ENCODE measurements at places on chromosomes 13 and 19.

DNA sequence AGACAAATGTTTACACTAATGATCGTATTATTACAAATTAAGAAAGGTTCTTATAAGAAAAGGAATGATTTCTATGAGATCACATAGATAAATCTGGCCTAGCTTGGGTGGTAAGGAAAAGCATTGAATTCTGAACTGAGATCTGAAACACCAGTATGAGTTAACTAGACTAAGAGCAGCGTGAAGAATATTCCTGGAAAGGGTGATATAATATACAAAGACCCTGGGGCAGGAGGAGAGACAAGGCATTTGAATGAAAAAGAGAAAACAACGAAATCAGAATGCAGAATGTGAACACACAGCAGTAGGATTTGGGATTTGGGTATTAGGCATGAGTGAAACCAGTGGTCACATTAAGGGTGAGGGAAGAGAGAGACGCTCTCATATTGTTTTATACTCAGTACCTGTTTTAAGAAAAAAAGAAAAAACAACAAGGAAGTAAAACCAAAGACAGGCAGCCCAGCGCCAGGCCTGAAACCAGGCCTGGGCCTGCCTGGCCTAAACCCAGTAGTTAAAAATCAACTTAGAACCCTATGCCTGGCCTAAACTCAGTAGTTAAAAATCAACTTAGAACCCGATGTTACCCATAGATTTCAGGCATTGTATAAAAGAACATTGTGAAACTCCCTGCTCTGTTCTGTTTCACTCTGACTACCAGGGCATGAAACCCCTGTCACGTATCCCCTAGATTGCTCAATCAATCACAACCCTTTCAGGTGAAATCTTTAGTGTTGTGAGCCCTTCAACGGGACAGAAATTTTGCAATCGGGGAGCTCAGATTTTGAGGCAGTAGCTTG, 287.1 kb downstream of the ITGBL1 start:
- no peak for DNase-seq

DNA sequence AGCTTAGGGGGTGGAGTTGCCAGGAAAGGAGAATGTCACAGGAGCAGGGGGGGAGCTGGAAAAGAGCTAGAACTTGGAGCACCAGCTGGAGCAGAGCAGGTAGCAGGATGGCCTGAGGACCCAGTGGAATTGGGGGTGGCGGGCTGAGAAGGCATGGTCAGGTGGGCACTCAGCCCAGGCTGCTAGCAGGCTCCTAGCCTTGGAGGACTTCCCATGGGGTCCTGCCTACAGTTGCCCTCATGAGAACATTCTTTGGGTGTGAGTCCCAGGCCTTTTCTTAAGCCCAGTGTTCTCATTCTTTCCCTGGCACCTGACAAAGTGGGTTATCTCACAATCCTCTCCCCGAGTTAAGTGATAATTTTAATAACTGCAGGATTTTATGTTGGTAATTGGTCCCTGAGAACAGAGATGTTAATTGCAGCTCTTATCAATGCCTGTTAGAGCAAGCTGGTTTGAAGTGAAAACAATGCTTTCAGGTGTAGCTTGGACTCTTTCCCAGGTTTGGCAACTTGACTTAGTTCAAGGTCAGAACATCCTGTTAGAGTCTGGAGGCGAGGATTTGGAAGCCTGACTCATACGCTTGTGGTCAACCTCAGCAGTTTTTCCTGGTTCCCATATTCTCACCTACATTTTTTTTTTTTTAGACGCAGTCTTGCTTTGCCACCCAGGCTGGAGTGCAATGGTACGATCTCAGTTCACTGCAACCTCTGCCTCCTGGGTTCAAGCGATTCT, 18.1 kb upstream of the OLFM4 start:
- DNase-seq, result no peak

- no peak for DNase-seq
These were observed 53.5 kb upstream of the TSC22D1 start for GRCh38 chr13:44629465-44630183.

DNA sequence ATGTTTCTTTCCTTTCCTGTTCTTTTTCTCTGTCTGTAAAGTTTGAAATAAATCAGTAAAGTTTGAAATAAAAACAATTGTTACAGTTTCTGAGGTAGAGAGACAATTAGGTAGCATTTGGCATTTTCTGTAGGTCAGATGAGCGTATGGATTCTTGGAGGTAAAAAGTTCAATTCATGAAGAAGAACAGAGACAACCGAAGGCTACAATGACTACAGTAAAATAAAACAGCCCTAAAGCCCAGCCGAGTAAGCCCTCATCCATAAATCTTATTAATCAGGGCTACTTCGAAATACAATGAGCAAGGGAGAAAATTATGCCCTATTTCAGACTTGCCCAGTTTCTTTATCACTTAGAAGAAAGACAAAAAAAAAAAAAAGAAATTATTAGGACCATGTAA, 941.9 kb upstream of the SLC10A2 start:
- no peak for DNase-seq

DNA sequence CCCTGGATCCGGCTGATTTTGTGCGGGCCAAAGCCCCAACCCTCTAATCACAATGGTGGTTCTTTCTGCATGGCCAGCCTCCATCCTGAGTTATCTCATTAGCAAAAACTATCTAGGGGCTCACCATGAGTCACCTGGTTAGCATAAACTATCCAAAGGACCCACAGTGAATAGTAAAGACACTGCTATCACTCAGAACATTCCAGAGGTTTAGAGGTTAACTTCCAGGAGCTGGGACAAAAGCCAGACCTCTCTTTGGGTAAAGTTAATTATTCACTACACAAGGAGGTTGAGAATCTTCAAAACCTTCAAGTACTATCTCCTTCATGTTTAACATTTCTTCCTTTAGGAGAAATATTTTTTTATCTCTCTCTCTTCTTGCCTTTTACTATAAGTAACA, 18.8 kb upstream of the PPP5C start:
- DNase-seq, result no peak

GRCh38 chr13:101942535-101943157, 459.2 kb downstream of the FGF14 start:
- no peak for DNase-seq

GRCh38 chr13:21825801-21826200, 154.9 kb downstream of the FGF9 start:
- no peak for DNase-seq

DNA sequence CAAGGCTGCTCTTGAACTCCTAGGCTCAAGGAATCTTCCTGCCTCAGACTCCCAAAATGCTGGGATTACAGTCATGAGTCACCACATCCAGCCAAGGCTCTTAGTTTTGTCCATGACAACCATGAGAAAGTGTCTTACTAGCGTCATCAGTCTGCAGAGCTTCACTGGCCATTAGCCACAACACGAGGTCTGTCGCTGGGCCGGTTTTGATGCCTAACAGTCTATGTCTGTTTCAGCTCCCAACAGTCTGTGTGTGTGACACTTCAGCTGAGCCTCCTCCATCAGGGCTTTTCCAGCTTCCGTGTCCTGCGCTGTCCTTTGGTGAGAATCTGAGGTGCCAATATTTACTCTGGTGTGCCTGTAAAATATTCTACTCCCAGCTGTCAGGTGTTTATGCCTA, 47.6 kb downstream of the CEP89 start:
- no peak for DNase-seq

GRCh38 chr19:55041627-55042343, 3.7 kb upstream of the GP6 start:
- DNase-seq, result peak; percentile 10

- DNase-seq, result no peak
These were observed 25.9 kb upstream of the OR10H2 start for GRCh38 chr19:15701757-15702533.

GRCh38 chr13:88464851-88465250, 793.7 kb downstream of the SLITRK5 start:
- no peak for DNase-seq

- no peak for DNase-seq
These were observed 736.9 kb upstream of the PCDH9 start for GRCh38 chr13:67967031-67967430.

DNA sequence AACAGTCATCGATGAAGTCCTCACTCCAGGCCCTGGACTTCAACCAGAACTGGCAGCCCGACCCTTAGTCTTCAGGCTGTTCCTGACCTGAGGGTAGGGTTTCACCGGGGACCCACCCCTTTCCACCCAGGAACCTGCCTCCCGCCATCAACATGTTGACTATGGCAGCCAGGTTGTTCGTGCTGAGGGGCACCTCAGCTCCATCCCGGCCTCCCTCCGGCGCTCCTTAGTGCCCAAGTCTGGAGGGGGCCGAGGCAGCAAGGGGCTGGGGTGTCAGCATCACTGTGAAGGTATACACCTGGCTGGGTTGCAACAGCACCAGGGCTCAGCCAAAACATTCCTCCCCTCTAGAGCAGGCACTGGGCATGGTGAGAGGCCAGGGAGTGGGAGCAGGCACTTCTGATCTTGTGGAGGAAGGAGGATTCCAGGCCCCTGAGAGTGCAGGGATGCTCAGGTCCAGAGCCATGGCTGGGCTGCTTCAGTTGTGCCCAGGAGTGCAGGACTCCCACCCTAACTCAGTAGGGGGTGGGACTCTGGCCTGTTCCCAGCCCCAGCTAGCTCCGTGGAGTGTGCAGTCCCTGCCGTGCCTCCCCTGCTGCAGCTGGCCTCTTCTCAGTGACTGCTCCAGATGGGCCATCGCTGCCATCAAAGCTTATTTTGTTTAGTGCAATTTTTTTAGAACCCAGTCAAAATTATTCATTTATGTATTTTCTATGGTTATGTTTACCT, 1445.9 kb downstream of the PCDH9 start:
- no peak for DNase-seq

- DNase-seq, result peak; percentile 34
These were observed 124.2 kb downstream of the TBC1D4 start for GRCh38 chr13:75357576-75358289.

DNA sequence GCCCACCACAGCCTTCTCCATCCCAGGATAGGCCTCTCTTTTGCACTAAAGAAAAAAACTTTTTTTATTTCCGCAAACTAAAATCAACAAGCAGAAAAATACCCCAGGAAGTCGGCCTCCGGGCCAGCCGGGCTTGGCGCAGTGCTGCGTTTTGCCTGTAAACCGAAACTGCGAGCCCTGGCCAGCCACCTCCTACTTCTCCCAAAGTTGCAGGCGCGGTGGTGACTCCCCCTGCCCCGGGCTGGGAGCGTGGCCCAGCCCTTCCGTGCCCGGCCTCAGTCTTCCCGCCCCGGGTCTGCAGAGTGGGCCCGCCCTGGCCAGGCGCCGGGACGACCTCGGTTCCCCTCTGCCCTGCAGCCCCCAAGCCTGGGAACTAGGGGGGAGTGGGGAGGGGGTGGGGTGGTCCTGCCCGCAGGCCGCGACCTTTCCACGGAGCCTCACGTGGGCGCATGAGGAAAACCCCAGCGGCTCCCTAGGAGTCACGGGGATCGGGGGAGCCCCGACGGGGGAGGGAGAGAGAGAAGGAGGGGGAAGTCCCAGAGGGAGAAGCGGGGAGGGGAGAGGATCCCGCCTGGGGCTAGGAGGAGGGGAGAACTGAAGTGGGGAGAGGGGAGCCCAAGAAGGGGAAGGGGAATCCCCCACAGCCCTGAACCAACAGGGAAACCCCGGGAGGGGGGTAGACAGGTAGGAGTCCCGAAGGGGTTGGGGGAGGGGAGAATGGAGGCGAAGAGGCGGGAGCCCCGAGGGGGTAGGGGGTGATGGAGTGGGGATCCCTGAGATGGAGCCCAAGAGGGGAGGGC, 3.0 kb downstream of the GADD45B start:
- peak; percentile 65 for DNase-seq

DNA sequence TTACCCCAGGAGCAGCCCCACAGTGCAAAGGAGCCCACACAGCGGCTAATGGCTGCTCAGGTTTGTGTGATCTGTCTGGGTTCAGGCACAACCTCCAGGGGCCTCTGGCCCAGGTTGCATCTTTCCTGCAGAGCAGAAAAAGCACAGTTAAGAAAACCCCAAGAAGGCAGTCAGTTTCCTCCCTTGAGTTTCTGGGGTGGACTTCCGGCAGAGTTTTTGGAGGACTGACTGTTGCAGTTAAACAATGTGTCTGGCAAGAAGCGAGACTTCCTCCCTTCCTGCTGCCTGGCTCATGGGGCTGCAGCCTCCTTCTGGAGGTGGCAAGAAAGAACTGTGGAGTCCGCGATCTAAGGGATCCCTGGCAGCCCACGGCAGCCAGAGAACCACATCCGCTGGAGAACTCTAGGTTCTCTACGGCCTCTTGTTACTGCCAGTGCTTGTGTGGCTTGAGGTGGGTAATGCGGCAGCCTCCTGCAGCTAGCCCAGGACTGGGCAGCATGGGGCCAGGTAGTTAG, 114.4 kb downstream of the ZDHHC20 start:
- no peak for DNase-seq

DNA sequence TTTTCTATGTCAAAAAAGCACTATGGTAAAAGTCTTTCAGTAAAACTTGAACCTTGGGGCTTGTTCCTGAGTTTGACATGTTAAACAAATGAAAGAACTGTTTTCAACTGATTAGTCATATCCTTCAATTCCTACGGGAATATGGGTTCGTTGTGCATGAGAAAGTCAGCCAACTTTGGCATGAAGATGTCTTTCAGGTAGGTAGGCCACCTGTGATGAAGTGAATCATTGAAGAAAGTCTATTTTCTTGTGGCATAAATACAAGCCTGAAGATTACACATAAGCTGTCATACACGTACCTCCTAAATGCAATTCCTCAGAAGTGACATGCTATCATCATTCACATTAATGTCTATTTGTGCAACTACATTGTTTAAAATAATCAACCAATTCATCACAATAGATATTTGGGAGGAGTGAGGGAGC, 513.0 kb downstream of the IRS2 start:
- no peak for DNase-seq

DNA sequence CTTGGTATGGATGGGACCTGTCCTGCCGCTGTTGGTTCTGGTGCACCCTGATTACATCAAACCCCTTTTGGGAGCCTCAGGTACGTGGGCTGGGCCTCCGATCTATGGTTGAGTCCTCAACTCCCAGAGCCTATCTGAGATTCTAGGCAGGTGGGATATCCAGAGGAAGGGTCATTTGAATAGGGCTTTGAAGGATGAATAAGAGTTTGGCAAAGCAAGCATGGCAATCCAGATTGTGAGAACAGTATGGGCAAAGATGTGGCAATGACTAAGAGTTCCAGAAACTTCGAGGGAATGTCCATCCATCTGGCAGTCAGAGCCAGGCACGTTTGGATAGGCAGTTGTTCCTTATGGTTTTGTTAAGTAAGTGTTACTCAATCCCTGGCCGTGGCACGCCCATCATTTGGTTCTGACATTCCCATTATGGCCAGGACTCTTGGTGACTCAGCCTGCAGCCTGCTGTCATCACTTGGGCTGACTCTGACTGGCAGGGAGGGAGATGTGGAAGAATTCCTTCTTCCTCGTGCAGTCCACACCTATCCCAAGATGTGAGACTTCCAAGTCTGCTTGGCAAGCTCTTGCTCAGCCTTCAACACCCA, 21.5 kb downstream of the CYP4F22 start:
- DNase-seq, result no peak

GRCh38 chr13:32501064-32501463, 37.5 kb downstream of the N4BP2L2 start:
- DNase-seq, result no peak

GRCh38 chr19:38655148-38655824, 7.8 kb downstream of the ACTN4 start:
- DNase-seq, result peak; percentile 23

DNA sequence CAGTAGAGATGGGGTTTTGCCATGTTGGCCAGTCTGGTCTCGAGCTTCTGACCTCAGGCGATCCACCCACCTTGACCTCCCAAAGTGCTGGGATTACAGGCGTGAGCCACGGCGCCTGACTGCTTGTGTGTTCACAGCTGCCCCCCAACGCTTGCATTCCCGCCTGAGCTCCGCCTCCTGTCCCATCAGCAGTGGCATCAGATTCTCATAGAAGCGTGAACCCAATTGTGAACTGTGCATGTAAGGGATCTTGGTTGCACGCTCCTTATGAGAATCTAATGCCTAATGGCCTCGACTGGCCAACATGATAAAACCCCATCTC, 75.9 kb downstream of the GADD45B start:
- DNase-seq, result no peak

GRCh38 chr13:73938372-73939070, 195.7 kb downstream of the KLF12 start:
- no peak for DNase-seq

Measured in stimulated activated CD4-positive, alpha-beta T cell treated with anti-CD3 and anti-CD28 coated beads, Interleukin-12 subunit alpha, Interleukin-12 subunit beta, amount 100 ng/mL, for 4 hours (primary cell).